Activated naive CD4-positive, alpha-beta T cell (primary cell): ENCODE measurements at places on chromosomes 6 and 20.
A peak's percentile ranks its signal among the peaks of the same experiment; 100 is the strongest.

DNA sequence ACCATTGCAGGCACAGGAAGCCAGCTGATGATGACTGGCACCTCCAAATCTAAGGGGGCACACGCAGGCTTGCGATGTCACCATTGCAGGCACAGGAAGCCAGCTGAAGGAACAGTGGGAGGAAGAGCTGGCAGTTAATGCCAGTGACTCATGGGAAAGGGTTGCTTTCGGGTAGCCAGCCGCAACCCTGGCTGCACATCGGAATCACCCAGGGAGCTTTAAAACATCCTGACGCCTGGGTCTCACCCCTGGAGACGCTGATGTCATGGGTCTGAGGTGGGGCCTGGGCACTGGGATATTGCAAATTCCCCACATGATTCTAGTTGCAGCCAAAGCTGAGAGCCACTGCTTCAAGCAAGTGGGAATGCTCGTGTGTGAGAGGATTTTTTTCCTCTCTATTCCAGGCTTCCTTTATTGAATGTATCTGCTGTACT lies 16.1 kb upstream of the CCN6 start:
- DNase-seq = no peak

GRCh38 chr6:159013229-159013628 lies 13.2 kb upstream of the RSPH3 start:
- DNase-seq = no peak

GRCh38 chr6:157625111-157625510 lies 197.9 kb upstream of the SNX9 start:
- DNase-seq = no peak

DNA sequence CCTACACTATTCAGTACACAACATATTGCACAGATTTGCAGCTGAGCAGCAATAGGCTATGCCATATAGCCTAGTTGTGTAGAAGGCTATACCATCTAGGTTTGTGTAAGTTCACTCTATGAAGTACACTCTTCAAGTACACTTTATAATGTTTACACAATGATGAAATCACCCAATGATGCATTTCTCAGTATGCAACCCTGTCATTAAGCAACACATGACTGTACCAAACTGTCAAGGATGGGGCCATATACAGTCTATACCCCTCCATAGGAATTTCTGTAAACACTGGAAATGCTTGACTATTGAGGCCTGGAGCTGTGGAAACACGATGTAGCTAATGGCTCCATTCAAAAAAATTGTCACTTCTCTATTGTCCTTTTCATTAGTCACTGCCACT lies 535.4 kb downstream of the EPM2A start:
- DNase-seq = no peak

- DNase-seq = peak; percentile 13
These were observed 198.5 kb downstream of the HIVEP2 start for GRCh38 chr6:142746524-142746923.

- DNase-seq = no peak
These were observed 20.8 kb downstream of the TOP1 start for GRCh38 chr20:41049451-41049850.

GRCh38 chr6:142635130-142635529 lies 309.8 kb downstream of the HIVEP2 start:
- DNase-seq = no peak

- DNase-seq = no peak
These were observed 284.2 kb downstream of the HACE1 start for GRCh38 chr6:104575536-104575935.

DNA sequence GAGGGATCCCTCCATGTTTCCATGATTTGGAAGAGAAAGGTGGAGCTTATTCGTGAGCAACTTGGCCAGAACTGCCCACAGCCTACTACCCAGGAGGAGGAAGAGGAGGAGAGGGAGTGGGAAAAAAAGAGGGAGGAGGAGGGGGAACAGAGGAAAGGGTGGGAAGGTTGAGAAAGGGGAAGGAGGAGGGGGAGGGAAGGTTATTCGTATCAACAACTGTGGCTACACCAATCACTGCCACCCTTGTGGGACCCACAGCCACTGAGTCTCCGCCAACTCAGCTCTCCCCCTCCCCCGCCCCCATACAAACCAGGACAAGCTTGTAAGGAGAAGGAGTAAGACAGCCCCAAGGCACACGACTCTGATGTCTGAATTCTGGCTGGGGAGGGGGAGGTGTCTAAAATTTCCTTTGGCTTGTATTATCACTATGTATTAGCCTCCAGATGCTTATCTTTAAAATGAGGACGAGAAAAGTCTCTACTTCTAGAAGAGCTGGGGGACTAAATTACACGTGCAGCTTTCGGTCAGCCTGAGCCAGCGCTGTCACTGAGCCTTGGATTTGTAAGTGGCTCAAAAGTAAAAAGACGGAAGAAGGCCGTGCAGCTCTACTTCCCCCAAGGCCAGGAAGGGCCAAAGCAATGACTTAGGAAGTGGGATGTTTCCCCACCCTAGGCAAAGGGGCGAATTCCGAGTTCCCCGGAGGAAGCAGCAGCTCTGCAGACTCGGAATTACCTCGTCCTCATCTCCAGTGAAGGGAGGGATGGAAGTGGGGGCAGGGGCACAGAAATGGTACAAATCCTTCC lies 1.0 kb downstream of the FKBP1A start:
- no peak for DNase-seq

DNA sequence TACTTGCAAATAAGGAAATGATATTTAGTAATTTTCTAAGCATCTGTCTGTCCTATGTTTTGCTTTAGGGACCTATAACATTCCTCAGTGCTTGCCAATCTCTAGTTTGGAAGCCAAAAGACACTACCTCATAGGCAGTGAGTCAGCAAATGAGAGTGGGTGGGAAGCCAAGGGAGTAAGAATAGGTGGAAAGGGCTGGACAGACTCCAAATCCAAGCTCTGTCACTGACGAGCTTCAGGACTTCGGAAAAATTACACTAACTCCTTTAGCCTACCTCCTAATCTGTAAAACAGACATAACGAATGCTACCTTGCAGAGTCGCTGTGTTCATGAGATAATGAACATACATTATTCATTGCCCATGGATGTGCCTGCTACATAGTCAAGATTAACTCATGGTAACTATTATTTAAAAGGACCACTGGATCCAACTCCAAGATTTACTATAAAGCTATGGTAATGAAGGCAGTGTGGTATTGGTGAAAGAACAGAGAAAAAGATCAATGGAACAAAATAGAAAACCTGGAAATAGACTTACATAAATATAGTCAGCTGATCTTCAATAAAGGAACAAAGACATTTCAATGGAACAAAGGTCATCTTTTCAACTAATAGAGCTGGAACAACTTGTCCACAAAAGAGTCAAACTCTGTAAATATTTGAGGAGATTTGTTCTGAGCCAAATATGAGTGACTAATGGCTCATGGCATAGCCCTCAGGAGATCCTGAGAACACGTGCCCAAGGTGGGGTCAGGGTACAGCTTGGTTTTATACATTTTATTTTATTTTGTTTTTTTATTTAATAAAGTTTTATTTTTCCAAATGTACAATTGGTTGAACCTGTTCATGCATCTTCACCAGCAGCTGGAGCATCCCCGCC lies 64.1 kb downstream of the FAM50B start:
- no peak for DNase-seq

DNA sequence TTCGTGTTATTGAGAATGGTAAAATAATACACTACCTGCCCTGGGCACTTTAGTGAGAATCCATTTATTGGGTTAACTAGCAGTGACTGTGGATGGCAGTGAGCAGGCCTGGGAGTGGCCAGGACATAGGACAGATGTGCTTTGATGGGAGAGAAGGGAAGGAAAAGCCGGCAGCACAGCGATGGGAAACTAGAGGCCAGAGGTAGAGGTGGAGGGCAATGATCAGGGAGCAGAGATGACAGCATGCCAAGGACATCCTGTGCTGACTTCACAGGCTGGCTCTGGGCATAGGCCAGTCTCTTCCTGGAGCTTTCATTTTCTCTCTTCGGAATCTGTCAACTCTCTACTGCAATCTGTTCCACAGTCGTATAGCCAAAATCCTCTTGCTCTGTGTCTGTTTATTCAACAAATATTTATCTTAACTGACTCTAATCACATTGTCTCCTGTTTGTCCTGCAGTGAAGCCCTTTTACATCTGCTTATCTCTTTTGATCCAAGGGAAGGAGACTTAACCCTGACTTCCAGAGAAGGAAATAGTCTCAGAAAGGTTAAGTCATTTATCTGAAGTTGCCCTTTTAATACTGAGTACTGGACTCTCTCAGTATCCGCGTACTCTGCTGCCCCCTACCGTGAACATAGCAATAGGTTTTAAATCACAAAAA lies 18.4 kb upstream of the MMP24 start:
- DNase-seq = peak; percentile 23

GRCh38 chr6:9140951-9141460 lies 705.7 kb upstream of the SLC35B3 start:
- DNase-seq = no peak

GRCh38 chr6:136639702-136640101 lies 89.5 kb upstream of the MAP7 start:
- DNase-seq = no peak

GRCh38 chr6:90508753-90509152 lies 78.1 kb downstream of the MAP3K7 start:
- DNase-seq = no peak

DNA sequence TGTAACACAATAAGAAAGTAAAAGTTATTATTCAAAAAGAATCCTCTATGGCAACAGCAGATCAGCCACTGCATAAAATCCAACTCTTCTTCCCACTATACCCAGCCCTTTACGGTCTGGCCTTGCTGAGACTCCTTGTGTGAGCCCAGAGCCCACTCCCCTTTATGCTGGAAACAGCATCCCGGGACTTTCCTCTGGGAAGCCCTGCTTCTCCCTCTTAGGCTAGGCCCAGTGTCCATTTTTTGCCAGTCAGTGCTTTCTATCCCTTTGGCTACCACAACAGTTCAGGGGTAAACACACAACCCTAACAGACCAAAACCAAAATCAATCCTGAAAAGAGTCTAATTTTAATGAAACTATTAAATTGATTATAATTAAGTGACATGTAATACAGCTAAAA lies 20.6 kb downstream of the FKBP5 start:
- DNase-seq = no peak

DNA sequence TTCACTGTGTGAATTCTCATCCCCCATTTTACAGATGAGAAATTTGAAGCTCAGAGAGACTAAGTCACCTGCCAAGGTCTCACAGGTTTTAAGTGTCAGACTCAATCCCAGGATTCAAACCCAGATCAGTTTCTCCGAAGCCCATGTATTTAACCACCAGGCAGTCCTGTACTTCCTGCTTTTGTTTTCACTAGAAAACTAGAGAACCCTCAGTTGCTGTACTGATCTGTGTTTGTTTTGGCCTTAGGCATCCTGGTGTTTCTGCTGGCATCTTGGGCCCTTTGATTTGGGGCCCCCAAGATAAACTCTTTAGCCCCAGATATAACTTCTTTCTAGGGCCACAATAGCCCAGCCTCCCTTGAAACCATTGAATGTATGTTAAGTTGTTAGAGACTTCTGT lies 36.5 kb downstream of the PPP1R16B start:
- DNase-seq = no peak

DNA sequence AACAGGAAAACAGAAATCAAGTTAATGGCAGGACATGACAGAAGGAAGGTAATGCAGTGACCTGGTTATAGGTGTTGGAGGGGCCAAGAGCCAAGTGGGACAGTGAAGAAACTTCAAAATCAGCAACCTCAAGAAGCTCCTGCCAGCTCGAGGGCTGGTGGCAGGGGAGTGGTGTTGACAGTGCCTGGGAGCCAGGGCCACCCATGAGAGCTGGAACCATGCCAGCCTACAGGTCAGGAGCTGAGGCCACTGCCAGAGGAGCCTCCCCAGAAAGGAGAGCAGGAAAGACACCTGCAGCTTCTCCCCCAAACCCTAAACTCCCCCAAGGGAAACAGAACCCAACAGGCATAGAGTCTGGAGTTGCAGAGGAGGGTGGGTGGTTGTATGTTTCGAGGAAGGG lies 262.1 kb downstream of the LRFN2 start:
- DNase-seq = no peak

DNA sequence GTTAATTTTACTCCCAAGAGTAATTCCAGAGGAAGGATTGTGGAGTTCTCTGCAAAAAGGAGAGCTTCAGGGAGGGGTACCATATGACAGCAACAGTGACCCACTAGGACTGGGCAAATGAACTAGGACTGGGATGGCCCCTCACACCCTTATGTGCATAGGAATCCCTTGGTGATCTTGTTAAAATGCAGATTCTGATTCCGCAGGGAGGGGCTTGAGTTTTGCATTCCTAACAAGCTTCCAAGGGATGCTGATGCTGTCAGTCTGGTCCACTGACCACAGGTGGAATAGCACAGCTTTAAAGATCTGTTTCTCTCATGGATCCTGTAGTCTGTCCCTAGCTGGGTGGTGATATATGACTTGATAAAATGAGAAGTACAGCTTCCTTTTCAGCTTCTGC lies 6.3 kb upstream of the FOXA2 start:
- DNase-seq = no peak
